ENCODE measurements at places on chromosomes 13 and 19. TPM values are rescaled to one million over a fixed set of nuclear protein-coding genes. Genes with fewer than 3 reads are reported as not detected.
A peak's percentile ranks its signal among the peaks of the same experiment; 100 is the strongest.

DNA sequence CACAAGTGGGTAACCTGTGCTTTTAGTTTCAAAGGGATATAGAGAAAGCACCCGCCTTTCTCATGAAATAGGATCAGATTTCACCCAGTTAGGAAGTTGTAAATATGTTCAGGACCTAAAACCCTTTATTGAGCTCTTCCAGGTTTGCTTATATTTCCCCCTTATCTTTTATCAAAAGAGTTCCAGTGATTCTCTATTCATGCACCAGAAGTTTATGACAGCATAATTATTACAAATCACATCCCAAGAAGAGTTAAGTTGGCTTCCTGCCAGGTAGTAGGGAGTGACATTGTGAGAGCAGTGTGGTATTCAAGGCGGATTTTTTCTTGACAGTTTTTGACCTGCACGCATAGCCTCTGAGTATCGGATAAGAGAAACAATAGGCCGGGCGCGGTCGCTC is 190.3 kb downstream of the STK24 start:
- DNase-seq = no peak

Gene LILRB5
- total RNA-seq = 0.18 TPM

- no peak for DNase-seq
Observed at GRCh38 chr13:62296812-62297211, 881.2 kb upstream of the PCDH20 start.

DNA sequence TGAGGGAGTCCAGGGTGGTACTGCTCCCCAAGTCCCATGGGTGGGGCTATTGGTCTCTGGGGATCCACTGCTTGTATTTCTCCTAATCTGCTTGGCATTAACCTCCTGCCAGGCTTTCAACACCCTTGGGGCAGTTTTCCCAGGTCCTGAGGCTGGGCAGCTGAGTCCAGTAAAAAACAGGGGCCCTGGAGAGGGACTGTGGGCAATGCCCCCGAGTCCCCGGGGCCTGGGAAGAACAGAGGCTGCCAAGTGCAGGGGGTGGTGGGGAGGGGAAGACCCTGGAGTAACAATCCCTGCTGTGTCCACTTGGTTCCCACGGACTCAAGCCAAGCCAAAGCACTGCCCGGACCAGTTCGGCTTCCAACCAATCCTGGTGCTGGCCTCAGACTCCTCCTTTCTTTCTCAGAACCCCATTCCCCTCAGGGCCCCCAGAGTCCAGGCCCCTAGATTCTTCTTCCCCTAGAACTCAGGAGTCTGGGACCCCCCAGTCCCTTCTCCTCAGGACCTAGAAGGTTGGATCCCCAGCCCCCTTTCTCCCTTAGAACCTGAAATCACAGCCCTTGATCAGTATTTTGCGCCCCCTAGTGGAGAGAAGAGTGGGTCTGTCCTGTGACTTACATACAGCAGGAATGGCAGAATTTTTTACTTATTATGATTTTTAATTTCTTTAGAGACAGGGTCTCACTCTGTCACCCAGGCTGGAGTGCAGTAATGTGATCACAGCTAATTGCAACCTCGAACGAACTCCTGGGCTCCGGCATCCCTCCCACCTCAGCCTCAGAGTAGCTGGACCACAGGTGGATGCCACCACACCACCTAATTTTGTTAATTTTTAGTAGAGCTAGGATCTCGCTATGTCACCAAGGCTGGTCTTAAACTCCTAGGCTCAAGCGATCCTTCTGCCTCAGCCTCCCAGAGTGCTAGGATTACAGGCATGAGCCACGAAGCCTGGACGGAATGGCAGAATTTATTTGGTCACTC is 3.7 kb upstream of the CLPTM1 start:
- DNase-seq = peak; percentile 29

DNA sequence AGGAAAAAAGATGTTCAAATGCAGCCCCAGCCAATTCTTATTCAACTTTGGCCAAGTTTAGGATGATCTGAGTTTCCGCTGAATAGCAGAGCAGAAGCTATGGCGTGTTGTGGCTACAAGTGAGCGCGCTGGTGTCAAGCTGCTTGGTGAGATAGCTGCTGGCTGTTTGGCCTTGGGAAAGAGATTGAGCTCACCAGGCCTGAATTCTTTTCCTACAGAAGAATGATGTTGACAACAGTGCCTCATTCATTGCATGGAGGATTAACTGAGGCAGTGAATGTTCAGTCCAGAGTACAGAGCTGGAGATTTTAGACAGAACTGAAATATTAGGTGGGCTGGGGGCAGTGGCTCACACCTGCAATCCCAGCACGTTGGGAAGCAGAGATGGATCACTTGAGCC is 31.5 kb upstream of the MAP3K10 start:
- no peak for DNase-seq

Gene SPATA13
- 141 TPM for total RNA-seq

- DNase-seq = peak; percentile 22
Observed at GRCh38 chr13:40562975-40563349, 103.5 kb downstream of the FOXO1 start.

Gene CGB3
- total RNA-seq = not detected
